ENCODE measurements at places on chromosomes 3 and 15.

DNA sequence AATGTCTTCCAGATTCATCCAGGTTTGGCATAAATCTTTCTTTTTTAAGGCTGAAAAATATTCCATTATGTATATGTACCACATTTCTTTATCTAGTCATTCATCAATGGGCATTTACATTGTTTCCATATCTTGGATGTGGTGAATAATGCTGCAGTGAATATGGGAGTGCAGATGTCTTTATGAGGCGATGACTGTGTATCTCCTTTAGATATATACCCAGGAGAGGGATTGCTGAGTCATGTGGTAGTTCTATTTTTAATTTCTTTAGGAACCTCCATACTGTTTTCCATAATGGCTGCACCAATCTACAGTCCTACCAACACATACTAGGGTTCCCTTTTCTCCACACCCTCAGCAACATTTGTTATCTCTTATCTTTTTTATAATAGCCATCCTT, 96.3 kb downstream of the LRRC28 start:
- no peak for DNase-seq

DNA sequence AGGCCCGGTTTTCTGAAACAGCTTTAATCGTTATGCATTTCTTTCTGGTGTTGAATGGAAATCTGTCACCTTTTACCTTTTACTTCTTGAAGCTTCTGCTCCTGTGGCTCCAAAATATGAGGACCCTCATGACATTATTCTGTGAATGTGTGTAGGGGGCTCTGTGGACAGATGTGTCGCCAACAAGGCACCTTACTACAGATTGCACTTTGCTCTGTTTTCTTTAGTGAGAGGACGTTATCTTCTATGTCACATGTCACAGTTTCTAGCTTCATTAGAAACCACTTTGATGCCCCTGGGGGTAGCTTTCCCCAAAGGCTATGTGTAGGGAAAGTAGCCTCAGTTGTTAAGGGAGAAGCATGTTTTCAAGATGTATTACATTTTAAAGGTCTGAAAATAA, 195.6 kb downstream of the ZNF621 start:
- DNase-seq, result no peak

DNA sequence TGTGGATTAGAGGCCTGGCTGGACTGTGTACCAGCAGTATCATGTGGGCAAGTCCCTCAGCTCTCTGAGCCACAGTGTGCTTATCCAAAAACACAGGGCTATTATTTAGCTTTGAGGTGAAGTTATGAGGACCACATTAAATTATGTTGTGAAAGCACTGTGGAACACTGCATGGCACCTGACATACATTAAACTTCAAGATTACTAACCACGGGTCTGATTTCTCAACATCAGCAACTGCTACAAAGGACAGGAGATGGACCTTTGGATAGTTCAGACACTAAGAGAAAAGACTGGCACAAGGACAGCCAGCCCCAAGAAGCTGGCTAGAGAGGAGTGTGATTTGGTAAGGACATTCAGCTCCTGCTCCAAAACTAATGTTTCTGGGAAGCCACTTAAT, 21.3 kb downstream of the CLK3 start:
- DNase-seq, result no peak

DNA sequence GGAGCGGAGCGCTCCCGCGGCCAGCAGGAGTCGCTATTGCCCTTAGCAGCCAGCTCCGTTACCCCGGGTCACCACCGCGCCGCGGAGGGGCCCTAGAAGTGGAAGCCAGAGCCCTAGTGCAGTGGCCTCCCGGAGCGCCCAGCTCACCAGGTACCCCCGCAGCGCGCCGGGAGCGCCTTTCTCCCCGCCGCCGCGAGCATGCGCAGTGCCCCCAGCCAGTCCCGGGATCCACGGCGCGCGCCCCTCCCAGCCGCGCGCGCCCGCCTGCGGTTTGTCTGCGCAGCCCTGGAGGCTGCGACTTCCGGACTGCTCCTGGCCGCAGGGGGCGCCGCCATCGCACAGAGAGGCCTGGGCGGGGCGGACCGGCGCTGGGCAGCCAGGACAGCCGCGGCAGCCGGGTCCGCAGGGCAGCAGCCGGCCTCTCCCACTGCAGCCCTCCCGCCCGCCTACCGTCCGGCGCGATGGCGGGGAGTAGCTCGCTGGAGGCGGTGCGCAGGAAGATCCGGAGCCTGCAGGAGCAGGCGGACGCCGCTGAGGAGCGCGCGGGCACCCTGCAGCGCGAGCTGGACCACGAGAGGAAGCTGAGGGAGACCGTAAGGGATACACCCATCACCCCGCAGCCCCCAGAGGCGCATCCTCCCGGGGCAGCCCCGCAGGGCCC, 5.7 kb downstream of the TPM1 start:
- peak; percentile 94 for DNase-seq

DNA sequence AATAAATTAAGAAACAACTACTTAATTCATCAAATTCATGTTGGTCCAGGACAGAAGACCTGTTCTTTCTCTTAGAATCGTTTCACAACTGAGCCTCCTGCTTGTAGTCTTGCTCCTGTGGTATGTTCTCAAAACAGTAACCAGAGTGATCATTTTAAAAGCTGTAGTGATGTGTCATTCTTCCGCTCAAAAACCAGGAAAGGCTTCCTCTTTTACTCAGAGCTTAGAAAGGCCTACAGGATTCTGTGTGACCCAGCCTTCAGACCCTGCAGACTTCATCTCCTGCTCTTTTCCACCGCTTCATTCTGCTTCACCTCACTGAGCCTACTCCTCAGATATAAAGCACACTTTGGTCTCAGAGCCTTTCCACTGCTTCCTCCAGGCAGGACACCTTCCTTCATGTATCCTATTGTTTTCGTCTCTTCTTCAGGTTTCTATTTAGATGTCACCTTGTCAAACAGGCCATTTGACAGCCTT, 22.7 kb downstream of the ST6GAL1 start:
- DNase-seq, result no peak

DNA sequence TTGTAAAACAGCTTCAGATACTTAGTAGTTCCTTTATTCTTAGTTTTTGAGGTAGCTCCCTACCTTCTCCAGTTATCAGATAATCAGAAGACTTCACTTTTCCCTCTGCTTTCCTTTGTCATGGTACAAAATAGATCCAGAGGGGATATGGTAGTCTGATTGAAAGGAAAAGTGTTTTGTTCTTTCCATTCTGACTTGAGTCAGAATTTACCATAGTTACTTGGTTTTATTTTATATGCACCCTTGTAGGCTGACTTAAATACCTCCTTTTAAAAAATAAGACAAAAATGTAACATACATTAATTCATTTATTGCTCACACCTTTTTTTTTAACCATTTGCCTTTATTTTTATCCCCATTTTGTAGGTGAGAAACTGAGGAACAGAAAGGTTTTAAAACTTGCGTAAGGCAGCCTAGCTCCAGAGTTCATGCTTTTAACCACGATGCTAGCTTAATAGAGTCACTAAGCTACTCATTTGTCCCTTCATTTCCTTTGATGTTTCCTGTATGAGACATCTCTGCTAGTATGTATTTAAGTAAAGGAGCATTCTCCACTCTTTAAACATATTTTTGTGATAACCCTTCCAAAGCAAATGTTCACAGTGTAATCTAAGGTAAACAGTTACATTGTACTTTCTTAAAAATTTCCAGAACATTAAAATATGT, 187.5 kb downstream of the KLHL25 start:
- no peak for DNase-seq

DNA sequence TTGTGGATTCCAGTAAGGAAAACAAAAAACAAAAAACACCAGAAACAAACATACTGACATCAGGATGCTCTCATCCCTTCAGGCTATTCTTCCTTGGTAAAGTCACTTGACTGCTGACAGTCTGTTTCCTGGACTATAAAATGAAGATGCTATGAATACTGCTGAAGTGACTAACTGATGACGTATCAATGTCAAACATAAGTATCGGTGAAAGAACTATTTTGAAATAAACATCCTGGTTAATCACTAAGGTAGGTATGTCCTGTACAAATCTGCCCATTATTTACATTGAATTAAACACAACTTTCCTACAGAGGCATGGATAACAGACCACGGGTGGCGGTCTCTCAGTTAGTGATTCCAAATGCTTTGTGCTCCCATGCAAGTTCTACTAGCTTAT, 45.9 kb downstream of the CHAC1 start:
- no peak for DNase-seq

GRCh38 chr3:195260280-195260905, 10.6 kb downstream of the XXYLT1 start:
- DNase-seq, result peak; percentile 43

Measured in testis (tissue), 5 donors.